Activated CD4-positive, alpha-beta T cell treated with anti-CD3 and anti-CD28 coated beads for 36 hours (primary cell): ENCODE measurements at places on chromosomes 4 and X. TPM values are rescaled to one million over a fixed set of nuclear protein-coding genes. Genes with fewer than 3 reads are reported as not detected.
A peak's percentile ranks its signal among the peaks of the same experiment; 100 is the strongest.

GUCY1A1 gene
- total RNA-seq, result not detected

GRCh38 chr4:66246643-66247042 is 576.4 kb upstream of the EPHA5 start:
- H3K36me3 ChIP-seq, result no peaks in the 10 kb centered on the region
- H3K27me3 ChIP-seq, result no peaks in the 10 kb centered on the region
- H3K27ac ChIP-seq, result no peak overlapping the region
- no peak overlapping the region for H3K4me3 ChIP-seq
- no peaks in the 10 kb centered on the region for H3K4me1 ChIP-seq

NDNF gene
- total RNA-seq, result 0.16 TPM

DNA sequence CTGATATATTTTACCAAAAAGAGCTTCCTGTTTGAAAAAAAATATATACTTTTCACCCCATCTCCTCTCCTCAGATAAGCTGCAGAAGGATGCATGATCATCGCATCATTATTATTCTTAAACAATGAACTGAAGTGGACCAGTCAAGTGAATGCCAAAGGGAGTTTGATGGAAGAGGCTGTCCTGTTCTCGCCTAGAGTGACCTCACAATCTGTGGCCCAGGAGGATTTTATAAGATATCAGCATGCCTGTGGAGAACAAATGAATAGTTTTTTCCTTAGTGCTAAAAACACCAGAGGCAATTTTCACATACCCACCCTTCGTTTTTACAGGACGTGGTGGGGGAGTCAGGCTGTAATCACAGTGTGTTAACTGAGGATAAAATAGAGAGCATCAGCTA is 112.7 kb downstream of the USP46 start:
- DNase-seq, result no peak

DNA sequence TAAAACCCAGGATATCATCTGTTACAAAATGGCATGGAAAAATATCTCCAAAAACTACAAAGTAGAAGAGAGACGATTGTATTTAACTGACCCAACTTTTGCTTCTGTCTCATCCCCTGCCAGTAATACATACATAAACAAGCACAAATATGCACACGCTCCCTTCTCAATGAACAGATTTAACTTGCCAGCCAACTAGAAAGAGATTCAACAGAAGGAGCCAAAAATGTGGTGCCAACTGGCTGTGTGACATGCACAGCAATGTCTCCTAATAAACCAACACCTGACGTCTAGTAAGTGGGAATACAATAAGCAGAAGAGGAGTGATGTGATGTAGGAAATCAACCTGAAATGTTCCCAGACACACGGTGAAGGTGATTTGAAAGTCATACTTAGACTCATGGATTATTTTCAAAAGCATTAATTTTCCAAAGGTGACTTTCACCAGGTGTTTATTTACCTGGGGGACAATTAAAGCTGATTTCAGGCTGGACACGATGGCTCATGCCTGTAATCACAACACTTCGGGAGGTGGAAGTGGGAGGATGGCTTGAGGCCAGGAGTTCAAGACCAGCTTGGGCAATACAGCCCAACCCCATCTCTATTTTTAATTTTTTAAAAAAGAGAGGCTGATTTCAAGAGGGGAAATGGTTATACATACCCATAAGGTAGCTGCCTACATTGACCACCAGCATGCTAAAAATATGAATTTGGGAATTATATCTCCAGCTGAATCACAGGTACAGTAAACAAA is 33.7 kb downstream of the SH3RF1 start:
- H3K36me3 ChIP-seq, result no peaks in the 10 kb centered on the region
- DNase-seq, result no peak
- H3K27ac ChIP-seq, result no peak overlapping the region
- H3K27me3 ChIP-seq, result peaks cover 8% of the 10 kb centered on the region

MAB21L2 gene
- not detected for total RNA-seq

GRCh38 chr4:162582180-162582579 is 418.4 kb upstream of the FSTL5 start:
- DNase-seq, result no peak
- H3K36me3 ChIP-seq, result no peaks in the 10 kb centered on the region
- no peak overlapping the region for H3K27ac ChIP-seq

PUDP gene
- 15.3 TPM for total RNA-seq

GRCh38 chr4:10460313-10461047 is 3.3 kb upstream of the ZNF518B start:
- DNase-seq, result peak; percentile 76
- H3K27me3 ChIP-seq, result peaks cover 37% of the 10 kb centered on the region
- peaks cover 30% of the 10 kb centered on the region for H3K4me1 ChIP-seq
- peaks cover 9% of the 10 kb centered on the region for H3K36me3 ChIP-seq
